Liver (tissue), 10 donors: ENCODE measurements at places on chromosomes 16 and 17.

GRCh38 chr17:74779501-74779900 is 3.4 kb upstream of the NAT9 start:
- no peaks in the 10 kb centered on the region for H3K27me3 ChIP-seq
- H3K4me1 ChIP-seq, result peaks cover 22% of the 10 kb centered on the region
- no peak for DNase-seq
- peak overlapping the region; percentile 25 for H3K27ac ChIP-seq
- H3K4me3 ChIP-seq, result no peak overlapping the region

GRCh38 chr17:50475362-50475761 is 3.3 kb upstream of the RSAD1 start:
- no peak overlapping the region for H3K27ac ChIP-seq
- no peak for DNase-seq
- peaks cover 43% of the 10 kb centered on the region for H3K4me1 ChIP-seq

DNA sequence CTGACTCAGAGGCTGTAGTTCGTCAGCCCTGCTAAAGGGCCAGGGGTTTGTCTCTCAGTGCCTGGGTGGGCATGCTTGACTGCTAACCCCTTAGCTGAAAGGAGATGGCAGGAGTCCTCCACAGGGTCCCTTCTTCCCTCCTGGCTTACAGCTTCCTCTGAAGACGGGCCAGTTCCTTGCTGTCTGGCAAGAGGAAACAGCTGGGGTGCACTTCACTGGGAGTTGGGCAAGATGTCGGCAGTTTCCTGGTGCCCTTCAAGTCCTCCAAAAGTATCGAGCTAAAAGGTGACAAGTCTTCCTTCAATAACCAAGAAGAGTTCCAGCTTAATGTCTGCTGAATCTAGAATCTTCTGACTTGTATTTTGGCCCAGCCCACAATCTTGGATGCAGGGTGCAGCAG is 23.4 kb downstream of the NUP85 start:
- H3K4me1 ChIP-seq, result no peaks in the 10 kb centered on the region
- H3K36me3 ChIP-seq, result peaks cover 70% of the 10 kb centered on the region
- no peaks in the 10 kb centered on the region for H3K27me3 ChIP-seq

GRCh38 chr17:15915961-15916360 is 29.0 kb upstream of the ADORA2B start:
- peaks cover 5% of the 10 kb centered on the region for H3K4me1 ChIP-seq
- no peaks in the 10 kb centered on the region for H3K27me3 ChIP-seq
- DNase-seq, result no peak
- H3K36me3 ChIP-seq, result no peaks in the 10 kb centered on the region
- no peak overlapping the region for H3K27ac ChIP-seq

DNA sequence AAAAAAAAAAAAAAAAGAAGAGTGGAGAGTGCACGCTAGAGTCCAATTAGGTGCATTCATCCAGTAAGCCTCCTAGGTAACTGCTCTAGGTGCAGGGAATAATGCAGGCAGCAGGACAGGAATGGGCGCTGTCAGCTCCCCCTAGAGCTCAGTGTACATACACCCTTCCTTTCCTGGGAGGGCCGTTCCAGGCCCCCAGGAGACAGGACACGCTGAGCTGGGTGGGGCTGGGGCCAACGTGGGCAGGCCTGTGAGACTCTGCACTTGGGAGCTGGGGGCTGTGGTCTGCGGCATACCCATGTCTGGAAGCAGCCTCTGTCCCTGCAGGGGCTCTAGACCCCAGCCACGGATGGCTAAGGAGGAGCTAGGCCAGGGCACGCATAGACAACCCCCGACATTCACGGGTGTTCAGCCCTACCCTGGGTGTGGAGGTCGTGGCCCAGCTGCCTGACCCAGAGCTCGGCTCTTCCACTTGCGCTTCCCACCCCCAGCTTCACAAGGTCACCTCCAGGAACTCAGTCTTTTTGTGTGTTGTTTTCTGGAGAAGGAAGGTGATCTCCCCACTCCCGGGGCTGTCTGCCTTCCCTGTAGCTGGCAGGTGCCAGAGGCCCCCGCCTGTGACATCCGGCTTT is 1.0 kb upstream of the ANTKMT start:
- peaks cover 25% of the 10 kb centered on the region for H3K4me1 ChIP-seq
- H3K4me3 ChIP-seq, result peak overlapping the region; percentile 73
- DNase-seq, result no peak

- DNase-seq, result no peak
- no peaks in the 10 kb centered on the region for H3K4me1 ChIP-seq
- peak overlapping the region; percentile 13 for H3K27ac ChIP-seq
- H3K4me3 ChIP-seq, result no peak overlapping the region
- H3K27me3 ChIP-seq, result no peaks in the 10 kb centered on the region
These were observed 81.6 kb downstream of the CCDC182 start for GRCh38 chr17:57663326-57664070.

DNA sequence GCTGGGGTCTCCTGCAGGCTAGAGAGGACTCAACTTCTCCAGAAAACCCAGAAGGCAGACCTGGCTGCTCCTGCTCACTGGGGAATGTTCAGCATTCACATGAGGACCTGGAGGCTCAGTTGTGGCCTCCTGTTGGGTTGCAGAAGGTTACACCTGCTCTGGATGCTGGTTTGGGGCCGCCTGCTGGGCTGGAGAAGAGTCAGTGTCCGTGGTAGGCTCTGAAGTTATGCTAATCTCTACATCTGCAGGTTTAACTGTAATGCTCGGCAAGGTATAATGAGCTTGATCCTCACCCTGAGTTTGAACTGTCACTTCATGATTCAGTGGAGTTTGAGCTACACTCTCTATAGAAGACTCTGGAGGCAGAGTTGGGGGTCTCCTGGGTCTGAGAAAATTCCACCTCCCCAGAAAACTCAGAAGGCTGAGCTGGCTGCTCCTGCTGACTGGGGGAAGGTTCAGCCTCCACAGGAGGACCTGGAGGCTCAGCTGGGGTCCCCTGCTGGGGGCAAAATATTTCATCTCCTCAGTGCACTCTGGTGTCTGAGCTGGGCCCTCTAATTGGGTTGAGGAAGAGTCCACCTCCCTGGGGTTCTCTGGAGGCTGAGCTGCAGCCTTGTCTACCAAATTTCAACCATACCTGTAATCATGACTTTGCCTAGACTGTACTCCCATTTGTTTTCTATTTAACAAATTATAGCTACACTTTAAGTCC is 23.5 kb downstream of the RDM1 start:
- no peak overlapping the region for H3K27ac ChIP-seq
- no peak for DNase-seq
- H3K4me1 ChIP-seq, result no peaks in the 10 kb centered on the region
- H3K36me3 ChIP-seq, result no peaks in the 10 kb centered on the region

GRCh38 chr16:29702269-29702668 is 23.3 kb downstream of the QPRT start:
- H3K4me1 ChIP-seq, result no peaks in the 10 kb centered on the region
- H3K27ac ChIP-seq, result no peak overlapping the region
- no peak overlapping the region for H3K4me3 ChIP-seq
- no peaks in the 10 kb centered on the region for H3K36me3 ChIP-seq
- no peaks in the 10 kb centered on the region for H3K27me3 ChIP-seq

GRCh38 chr17:6546069-6546718 is 10.2 kb downstream of the PITPNM3 start:
- H3K27ac ChIP-seq, result no peak overlapping the region
- no peaks in the 10 kb centered on the region for H3K36me3 ChIP-seq
- H3K4me1 ChIP-seq, result no peaks in the 10 kb centered on the region
- H3K4me3 ChIP-seq, result no peak overlapping the region

DNA sequence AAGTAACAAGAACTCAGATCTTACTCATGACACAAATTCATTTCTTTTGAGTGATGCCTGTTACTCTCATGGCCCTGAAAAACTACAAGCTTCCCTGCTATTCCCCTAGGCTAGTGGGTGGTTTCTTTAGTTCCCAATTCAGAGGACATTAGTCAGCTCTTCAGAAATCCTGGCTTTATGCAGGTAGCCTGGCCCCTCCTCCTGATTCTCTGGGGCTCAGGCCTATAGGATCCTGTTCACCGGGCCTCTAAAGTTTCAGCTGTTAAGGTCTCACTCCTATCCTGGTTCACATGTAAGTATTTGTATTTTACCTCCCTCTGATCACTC is 87.3 kb upstream of the IRX5 start:
- H3K4me3 ChIP-seq, result no peak overlapping the region
- no peaks in the 10 kb centered on the region for H3K4me1 ChIP-seq
- no peak for DNase-seq
- H3K27me3 ChIP-seq, result no peaks in the 10 kb centered on the region

- H3K36me3 ChIP-seq, result peaks cover 11% of the 10 kb centered on the region
- H3K27ac ChIP-seq, result peak within 1 kb of the TSS; percentile 94
- DNase-seq, result peak; percentile 86
- no peaks in the 10 kb centered on the region for H3K27me3 ChIP-seq
- peak within 1 kb of the TSS; percentile 78 for H3K4me3 ChIP-seq
- peaks cover 50% of the 10 kb centered on the region for H3K4me1 ChIP-seq
These were observed at the start of gene MRPS34 for GRCh38 chr16:1772908-1773702. Gene MRPS34 (minus strand): TSS chr16:1773134. CDS start chr16:1773119, 15 bp downstream.

DNA sequence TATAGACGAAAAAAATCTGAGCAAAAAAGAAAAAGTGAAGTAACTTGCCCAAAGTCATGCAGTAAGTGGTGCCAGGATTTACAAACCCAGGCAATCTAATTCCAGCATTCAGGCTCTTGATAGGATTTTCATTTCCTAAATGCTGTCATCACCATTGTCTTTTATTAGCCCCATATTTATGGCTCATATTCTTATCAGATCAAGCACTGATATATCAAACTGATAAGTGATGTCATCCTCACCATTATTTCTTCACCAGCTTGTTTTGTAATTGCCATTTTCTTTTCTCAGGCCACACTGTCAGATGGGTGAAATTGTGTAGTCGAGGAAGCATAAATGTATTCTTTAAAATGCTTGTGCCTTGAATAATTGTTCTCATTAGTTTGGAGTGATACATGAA is 1.3 kb downstream of the RAD51C start:
- H3K4me1 ChIP-seq, result peaks cover 10% of the 10 kb centered on the region
- DNase-seq, result no peak
- no peak overlapping the region for H3K27ac ChIP-seq
- H3K4me3 ChIP-seq, result no peak overlapping the region

DNA sequence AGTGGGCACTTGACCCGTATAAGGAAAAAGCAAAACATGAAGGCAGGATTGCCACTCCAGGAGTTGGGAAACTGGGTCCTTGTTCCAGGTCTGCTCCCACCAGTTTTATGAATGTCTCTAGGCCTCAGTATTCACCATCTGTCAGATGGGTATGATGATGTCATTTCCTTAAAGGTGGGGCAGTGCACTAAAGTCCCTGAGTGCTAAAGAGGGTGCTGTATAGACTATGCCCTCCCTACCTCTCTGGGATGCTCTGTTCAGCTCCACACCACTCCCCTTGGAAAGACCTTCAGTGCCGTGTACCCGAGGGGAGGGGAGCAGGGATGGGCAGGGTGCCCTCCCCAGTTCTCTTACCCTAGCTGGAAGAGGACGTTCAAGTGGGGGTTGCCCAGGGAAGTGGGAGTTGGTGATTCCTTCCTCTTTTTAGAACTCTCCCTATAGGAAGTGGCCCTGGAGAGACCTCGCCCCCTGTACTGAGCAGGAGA is 2.2 kb downstream of the LASP1 start:
- DNase-seq, result no peak
- H3K4me1 ChIP-seq, result peaks cover 49% of the 10 kb centered on the region
- no peaks in the 10 kb centered on the region for H3K27me3 ChIP-seq
- H3K36me3 ChIP-seq, result peaks cover 3% of the 10 kb centered on the region
- H3K27ac ChIP-seq, result peak overlapping the region; percentile 88

- H3K27ac ChIP-seq, result peak within 1 kb of the TSS; percentile 69
- H3K4me1 ChIP-seq, result peaks cover 22% of the 10 kb centered on the region
- no peaks in the 10 kb centered on the region for H3K27me3 ChIP-seq
- no peak for DNase-seq
- H3K4me3 ChIP-seq, result peak within 1 kb of the TSS; percentile 61
- no peaks in the 10 kb centered on the region for H3K36me3 ChIP-seq
These were observed at the start of gene ABCA8 for GRCh38 chr17:68955181-68955841. Gene ABCA8 (minus strand): TSS chr17:68955392. CDS start chr17:68942034, 13,358 bp downstream.

DNA sequence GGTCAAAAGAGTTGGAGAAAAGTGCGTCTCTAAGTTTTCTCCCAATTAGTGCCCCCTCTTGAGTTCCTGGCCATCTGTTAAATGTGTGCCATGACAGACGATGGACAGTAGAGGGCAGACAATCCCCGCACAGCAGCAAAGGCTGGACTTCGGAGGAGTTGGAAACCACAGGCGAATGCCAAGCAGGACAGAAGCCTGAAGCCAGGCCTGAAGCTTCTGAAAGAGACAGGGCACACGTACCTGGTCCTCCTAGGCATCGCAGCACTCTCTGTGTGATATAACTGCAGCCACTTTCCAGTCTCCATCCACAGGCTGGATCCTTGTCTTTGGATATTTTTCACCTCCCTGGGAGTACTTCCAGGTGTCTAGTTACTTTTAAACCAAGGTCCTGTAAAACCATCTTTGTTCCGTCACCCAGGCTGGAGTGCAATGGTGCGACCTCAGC is 14.5 kb downstream of the C17orf100 start:
- no peaks in the 10 kb centered on the region for H3K36me3 ChIP-seq
- H3K4me1 ChIP-seq, result peaks cover 11% of the 10 kb centered on the region
- no peaks in the 10 kb centered on the region for H3K27me3 ChIP-seq
- H3K27ac ChIP-seq, result no peak overlapping the region

DNA sequence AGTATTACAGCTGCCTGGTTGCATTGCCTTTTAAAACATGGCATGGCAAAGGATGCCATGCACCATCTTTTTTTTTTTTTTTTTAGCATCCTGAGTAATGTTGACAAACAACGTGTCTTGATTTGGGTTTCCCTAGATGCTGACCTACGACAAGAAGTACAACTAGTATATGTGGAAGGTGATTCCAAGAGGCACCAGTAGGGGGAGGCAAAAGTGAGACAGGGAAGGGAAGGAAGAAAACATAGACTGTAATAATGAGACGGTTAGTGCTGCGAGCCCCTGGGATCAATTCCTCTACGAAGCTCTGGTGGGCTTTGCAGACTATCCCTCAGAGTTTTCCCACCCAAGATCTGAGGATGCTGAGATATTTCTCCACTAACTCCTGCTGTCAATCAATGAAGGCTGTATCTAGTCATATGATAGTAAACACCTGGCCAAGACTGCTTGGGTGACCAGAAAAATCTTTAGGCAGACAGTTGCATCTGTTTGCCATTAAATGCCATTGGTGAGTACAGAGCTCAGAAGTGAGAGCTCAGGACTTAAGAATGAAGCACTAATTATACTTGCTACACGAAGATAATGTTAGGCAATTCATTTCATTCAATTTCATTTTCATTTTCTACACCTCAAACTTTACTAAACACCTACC is 458.6 kb upstream of the GOT2 start:
- no peaks in the 10 kb centered on the region for H3K36me3 ChIP-seq
- no peak overlapping the region for H3K4me3 ChIP-seq
- DNase-seq, result peak; percentile 43
- no peaks in the 10 kb centered on the region for H3K27me3 ChIP-seq
- no peak overlapping the region for H3K27ac ChIP-seq
- no peaks in the 10 kb centered on the region for H3K4me1 ChIP-seq

GRCh38 chr17:67139784-67140665 is 95.7 kb downstream of the CACNG1 start:
- H3K4me3 ChIP-seq, result no peak overlapping the region
- H3K36me3 ChIP-seq, result peaks cover 3% of the 10 kb centered on the region
- no peak for DNase-seq
- no peak overlapping the region for H3K27ac ChIP-seq
- H3K4me1 ChIP-seq, result no peaks in the 10 kb centered on the region
